ENCODE measurements at places on chromosomes 13 and 19.

GRCh38 chr19:44951179-44952159 lies 3.7 kb upstream of the CLPTM1 start:
- DNase-seq = peak; percentile 74

DNA sequence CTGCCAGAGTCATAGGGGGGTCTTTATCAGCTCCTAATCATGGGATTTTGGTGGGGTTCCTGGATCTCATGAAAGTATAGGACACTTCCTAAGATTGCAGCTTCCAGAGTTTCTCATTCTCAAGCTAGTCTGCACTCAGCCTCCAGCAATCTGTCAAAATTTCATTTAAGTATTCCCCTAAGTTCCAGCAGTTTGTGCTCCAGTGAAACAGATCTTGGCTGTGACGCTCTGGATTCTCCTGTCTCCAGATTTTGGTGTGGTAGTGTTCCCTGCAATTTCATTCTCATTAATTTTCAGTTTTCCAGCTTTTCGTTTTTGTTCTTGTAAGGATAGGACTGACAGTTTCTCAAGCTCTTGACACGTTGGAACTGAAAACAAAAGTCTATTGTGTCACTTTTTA lies 908.9 kb upstream of the MIR17HG start:
- DNase-seq = no peak

DNA sequence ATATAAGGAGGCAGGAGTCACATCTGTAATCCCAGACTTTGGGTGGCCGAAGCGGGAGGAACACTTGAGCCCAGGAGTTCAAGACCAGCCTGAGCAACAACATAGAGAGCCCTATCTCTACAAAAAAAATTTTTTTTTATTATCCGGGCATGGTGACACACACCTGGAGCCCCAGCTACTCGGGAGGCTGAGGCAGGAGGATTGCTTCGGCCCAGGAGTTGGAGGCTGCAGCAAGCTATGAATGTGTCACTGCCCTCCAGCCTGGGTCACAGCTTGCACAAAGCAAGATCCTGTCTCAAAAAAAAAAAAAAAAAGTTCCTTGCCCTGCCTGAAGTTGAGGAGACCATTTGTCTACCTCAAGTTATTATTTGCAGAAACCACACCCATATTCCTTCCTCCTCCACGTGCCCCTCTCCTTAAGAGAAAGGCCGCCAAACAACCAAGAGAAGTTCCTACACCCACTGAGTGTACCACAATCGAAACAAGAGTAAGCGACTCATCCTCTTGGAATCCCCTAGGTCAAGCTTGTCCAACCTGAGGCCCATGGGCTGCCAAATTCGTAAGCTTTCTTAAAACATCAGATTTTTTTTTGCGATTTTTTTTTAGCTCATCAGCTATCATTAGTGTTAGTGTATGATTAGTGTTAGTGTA lies 2.2 kb downstream of the ABCC4 start:
- DNase-seq = no peak

- no peak for DNase-seq
These were observed 812.1 kb upstream of the MIR17HG start for GRCh38 chr13:90535421-90535820.

GRCh38 chr19:6476155-6476895 lies 5.3 kb downstream of the DENND1C start:
- peak; percentile 51 for DNase-seq

DNA sequence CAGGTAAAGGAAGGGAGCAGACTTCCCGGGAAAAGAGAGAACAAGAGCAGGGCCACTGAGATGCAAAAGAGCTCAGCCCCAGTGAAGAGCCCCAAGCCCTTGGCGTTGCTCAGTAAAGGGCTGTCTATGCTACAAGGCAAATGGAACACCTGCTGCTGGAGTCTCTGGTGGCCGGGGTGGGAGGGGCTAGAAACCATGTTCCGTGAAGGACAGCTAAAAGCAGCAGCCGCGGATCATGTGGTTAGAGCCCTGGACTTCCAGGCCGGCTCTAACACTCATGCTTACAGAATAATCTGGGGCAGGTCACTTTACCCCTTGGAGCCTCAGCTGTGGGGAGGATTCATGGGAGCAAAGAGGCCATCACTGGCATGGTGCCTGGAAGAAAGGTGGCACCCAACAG lies 17.8 kb downstream of the POU2F2 start:
- no peak for DNase-seq

DNA sequence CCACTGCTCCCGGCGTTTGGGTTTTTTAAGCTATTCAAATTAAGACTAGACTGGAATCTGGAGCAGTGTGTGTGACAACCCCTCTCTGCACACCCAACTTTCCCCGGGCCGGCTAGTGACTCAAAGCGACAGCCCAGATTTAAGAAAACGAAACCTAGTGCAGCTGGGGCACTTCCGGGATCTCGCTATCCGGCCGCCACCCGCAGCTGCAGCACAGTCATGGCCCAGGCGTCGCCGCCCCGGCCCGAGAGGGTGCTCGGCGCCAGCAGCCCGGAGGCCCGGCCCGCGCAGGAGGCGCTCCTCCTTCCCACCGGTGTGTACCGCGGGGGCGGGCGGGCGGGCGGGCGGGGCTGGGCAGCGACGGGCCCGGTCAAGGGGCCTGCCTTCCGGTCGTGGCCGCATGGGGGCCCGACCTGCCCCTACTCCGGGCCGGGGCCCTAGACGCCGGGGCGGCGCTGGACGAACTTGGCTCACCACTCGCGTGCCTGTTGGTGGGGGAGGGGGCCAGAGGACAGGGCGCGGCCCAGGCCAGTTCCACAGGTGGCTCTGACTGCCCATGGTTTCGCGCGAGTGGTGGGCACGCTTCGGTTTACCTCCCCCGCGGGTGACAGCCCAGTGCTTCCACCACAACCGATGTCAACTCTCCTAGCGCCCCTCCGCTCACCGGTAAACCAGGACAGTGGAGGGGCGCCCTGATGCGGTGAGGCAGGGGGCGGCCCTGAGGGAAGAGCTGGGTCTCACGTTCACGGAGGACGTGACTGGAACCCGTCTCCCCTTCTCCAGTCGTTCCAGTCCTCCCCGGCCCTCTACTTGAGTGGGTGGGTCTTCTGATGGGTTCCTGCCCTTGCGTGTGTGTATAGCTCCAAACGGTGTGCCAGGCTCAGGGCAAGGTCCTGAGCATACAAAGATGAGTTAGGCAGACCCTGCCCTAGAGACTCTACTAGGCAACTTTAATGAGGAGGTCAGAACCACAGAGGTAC lies at the start of gene PHF11:
Gene PHF11 (plus strand): TSS at position 171 of the 980 bp plus-strand sequence. CDS start 49 bp downstream, at position 220.
- peak; percentile 89 for DNase-seq

DNA sequence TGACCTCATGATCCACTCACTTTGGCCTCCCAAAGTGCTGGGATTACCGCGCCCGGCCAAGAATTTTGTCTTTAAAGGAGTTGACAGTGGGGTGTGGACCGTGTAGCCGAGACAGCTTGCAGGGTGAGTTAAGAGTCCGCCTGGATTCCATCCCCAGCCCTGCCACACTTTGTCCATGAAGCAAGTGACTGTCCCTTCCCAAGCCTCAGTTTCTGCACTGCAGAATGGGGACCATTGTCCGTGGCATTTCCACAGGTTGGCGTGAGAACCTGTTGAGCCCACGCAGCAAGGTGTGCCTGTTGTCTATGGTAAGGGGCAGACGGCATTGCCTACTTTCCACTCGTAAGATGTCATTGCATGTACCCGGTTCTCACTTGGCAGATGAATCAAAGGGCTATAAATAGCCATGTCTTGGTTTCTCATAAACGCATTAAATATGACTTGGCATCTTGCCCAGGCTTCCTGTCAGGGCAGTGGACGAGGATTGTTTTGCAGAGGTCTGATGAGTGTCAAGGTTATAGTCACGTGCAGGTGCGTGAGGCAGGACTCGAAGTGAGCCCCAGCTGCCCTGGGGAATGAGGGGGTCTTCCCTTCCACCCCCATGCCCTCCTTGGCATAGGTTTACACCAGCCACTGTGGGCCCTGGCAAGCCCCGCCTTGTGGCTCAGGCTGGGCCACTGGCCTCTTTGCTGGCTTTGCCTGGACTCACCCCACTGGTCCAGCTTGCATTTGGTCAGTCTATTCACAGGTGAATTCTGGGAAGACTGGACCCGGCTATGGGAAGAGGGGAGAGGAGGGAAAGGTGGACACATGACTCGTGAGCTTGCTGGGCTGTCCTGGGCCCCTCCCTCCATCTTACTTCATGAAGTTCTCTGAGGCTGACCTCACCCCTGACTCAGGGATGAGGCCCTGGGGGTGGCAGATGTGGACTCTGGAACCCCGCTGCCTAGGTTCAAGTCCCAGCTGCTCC lies 14.6 kb downstream of the FAM187B start:
- DNase-seq = peak; percentile 98

DNA sequence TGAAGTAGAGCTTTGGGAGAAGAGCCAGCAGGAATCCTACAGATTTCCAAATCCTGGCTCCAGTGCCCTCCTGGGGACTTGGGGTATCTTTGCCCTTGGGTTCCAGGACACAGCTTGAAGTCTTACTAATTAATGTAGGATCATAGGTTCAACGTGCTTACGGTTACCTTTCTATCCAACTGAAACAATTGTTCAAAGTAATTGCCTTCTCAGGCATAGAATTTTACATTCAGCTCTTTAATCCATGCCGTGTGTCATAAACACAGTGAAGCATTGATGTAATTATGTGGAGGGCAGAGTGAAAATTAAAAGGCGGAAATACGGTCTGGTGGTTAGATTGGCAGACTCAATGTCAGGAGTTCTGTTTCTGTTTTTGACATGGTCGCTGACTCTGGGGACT lies 170.4 kb downstream of the COG6 start:
- no peak for DNase-seq

GRCh38 chr13:34035676-34036325 lies 217.9 kb downstream of the RFC3 start:
- no peak for DNase-seq

GRCh38 chr19:40584007-40584406 lies 7.3 kb downstream of the SHKBP1 start:
- no peak for DNase-seq

- DNase-seq = peak; percentile 25
These were observed 4.9 kb downstream of the BAX start for GRCh38 chr19:48959341-48960239.

DNA sequence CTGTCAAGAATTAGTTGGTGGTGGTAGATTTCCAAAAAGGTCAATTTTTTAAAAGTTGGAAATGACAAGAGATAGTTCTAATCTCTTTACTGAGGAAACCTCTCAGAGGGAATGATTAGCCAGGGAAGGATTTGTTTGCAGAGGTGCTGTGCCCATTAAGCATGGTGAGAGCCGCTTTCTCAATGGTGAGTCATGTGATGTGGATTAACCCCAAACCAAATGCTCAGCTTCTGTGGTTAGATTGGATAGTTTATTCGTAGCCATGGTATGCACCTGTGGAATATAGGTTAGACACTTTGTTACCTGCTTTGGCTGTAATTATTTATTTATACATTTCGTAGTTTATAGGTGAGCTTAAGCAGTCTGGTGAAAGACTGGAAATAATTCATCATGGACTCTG lies 7.1 kb downstream of the HNRNPM start:
- no peak for DNase-seq

DNA sequence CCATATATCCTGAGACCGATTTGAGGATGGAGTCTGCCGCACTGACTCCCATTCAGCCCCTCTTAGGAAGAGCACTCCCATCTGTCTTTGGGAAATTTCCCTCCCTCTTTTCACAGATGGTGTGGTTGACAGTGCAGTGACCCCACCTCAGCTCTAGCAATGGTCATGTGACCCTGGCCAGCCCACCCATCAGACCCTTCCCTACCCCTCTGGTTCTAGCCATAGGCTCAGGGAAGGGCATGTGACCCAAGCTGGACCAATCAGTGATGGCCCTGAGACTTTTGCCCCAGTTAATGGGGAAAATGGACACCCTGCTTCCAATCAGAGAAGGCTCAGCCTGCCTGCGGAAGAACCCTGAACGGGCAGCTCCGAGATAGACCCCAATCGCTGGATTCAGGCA lies 26.3 kb downstream of the IL12RB1 start:
- DNase-seq = no peak

- no peak for DNase-seq
These were observed 11.7 kb upstream of the FAM216B start for GRCh38 chr13:42769650-42770049.

DNA sequence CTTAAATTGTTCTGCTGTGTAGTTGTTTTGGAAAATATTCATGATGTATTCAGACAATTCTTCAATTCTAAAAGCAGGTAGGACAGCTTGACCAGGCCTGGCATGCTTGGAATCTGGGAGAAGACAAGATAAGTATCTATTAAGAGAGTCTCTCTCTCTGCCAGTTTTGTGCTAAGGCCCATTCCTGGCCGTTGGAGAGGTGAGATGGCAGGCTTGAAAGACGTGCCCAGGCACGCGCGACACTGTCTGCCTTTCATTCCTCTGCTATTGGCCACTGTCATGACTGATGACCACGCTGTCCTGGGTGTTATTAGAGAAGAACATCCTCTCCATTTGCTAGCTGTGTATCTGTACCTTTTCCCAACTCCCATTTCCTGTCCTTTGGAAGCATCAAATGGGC lies 90.3 kb downstream of the LHFPL6 start:
- DNase-seq = no peak

- no peak for DNase-seq
These were observed 214.7 kb upstream of the MIR17HG start for GRCh38 chr13:91132786-91133185.

DNA sequence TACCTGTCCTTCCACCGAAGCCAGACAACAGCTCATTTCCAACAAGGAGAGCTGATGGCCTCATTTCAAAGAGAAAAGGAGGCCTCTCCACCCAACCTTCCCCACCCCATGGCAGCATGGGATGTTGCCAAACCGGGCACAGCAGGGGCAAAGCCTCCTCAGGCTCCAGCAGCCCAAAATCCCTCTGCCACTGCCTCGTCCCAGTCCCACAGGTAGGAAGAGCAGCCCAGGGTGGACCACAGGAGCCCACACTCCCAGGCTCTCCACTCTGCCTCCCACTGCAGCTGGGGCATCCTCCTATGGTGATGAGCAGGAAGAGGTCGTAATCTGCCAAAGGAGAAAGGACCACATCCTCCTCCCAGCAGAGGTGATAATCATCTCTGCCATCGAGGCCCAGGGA lies 50.9 kb downstream of the PEPD start:
- DNase-seq = no peak
